ENCODE measurements at places on chromosomes 6 and 20.

DNA sequence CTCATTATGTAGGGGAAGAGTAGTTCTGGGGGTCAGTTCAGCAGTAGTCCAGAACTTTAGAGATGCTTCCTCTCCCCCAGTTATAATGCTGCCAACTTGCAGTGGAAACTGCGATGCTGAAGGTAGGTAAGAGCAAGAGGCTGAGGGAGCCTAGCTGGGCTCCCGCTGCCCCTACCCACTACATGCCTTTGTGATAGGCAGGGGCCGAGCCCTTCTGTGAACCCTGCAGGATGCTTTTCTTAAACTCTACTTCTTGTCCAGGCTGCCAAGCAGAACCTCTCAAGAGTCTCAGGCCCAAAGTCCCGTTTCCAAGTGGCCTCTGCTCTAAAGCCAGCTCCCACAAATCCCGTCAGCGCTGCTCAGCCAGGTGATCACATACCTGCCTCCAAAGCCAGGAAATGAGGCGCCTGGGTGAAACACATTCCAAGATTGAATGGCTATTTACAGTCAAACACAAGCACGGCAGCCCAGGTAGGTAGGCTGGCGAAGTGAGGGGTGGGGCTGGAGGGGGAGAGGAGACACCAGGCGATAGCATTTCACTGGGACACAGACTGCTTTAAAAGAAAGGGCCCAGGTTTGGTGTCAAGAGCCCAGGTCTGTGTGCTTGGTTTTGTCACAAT is 150.7 kb downstream of the CD24 start:
- no peak for ATAC-seq

DNA sequence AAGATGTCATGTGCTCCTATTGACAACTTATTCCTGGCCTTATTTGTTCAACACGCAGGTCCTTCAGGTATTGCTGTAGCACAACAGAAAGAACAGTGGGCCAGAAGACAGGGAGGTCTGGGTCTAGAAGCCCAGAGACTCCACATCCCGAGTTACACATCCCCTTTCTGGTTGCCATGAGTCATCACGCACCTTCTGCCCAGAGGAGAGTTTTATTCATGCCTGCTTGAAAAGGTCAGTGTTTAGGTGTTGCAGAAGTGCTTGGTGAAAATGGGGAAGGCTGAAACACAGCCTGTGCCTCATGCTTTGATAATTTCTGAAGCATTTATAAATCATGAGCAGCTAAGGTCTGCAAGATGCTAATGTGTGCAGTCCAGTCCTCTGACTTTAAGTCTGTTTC is 256.4 kb downstream of the GMPR start:
- no peak for ATAC-seq

GRCh38 chr6:17391976-17392375 is 1.4 kb upstream of the CAP2 start:
- ATAC-seq = no peak

GRCh38 chr20:55755411-55755810 is 249.9 kb downstream of the CBLN4 start:
- ATAC-seq = no peak

Data from gastroesophageal sphincter (tissue), 4 donors.